ENCODE measurements at places on chromosomes 7 and 10.
A peak's percentile ranks its signal among the peaks of the same experiment; 100 is the strongest.

- DNase-seq = no peak
These were observed 77.5 kb upstream of the MEOX2 start for GRCh38 chr7:15764010-15764409.

- no peak for DNase-seq
These were observed 17.2 kb downstream of the SFR1 start for GRCh38 chr10:104139221-104139620.

GRCh38 chr7:111059833-111060232 is 31.1 kb upstream of the LRRN3 start:
- no peak for DNase-seq

DNA sequence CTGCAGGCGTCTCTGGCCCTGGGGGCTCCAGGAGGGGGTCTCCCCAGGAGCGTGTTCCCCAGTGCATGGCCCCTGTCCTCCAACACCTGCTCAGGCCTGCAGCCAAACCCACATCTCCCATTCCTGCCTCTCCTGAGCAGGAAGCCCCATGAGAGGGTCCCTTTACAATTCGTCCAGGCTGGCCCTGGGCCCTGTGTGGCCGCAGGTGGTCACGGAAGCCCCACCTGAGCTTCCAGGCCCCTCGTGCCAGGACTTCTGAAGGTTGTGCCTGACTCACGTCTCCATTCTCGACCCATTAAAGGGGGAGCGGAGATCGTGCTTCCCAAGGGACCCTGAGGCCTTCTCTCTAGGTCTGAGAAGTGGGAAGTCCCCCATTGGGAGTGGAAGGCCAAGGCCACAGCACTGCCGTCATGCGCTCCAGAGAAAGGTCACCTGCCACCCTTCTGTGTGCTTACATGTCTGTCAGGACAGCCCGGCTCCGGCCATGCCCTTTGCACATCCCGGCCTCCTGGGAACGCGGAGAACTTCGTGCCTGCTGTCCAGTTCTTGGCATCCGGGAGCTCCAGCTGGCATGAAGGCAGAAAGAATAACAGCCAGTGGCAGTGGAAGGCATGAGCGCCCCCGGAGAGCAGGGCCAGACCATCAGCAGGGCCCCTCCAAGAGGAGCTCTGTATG is 382.3 kb downstream of the DNAJB6 start:
- peak; percentile 50 for DNase-seq

GRCh38 chr7:5179756-5180155 is 10.3 kb upstream of the WIPI2 start:
- no peak for DNase-seq

DNA sequence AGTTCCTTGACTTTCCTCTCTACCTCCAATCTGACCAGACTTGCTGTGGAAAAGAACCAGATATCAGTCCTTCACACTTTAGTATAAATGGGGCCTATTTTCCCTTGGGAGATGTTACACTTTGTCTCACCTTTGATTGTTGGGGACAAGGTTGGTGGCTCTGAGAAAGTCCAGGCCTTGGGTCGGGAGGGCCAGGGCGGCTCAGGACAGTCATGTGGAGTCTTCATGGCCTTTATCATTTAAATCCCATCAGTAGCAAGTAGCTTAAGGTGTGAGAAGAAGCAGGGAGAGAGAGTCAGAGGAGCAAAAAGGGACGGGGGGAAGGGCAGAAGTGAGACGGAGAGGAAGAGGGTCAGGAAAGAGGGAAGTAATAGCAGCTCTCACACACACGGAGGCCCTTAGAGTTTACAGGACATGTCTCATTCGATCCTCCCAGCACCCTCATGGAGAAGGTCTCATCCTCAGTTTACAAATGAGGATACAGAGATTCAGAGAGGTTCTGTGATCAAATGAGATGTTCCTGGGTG is 40.5 kb downstream of the TBATA start:
- no peak for DNase-seq

- no peak for DNase-seq
These were observed 84.1 kb downstream of the SNX10 start for GRCh38 chr7:26375726-26376174.

GRCh38 chr10:85187047-85187446 is 858.7 kb downstream of the CCSER2 start:
- DNase-seq = no peak

DNA sequence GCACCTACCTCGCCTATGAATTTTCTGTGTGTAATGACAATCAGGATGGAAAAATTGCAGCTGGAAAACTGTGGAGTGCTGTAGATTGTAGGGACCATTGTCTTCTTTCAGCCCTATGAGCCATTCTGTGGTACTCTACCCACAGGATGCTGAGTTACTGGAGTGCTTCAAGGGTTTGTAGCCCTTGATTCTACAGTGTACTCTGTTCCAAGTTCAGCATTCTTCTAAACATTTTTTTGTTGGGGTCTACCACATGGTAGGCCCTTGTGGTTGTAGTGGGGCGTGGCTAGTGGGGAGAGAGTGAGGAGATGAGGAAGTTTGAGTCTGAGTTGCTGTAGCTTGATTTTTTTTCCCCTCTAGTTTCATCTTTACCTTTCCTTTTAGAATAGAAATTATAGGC is 33.5 kb downstream of the REEP3 start:
- no peak for DNase-seq

DNA sequence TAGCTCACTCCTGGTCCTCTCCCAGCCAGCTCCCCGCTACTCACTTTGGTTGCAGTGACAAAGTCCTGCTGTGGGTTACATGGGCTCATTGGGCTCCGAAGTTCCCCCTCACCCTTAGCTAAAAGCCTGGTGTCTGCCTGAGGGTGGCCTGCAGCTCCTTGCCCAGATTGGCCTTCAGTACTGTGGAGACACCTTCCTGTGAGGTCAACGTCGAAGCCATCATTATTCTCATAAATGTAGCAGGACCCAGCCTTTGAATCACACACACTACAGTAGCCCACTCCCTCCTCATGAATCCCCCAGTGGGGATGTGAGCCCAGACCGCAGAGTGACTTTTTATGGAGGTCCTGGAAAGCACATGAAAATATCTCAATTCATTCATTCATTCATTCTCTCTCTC is 10.5 kb downstream of the MBL2 start:
- DNase-seq = no peak

GRCh38 chr10:44619975-44620374 is 235.1 kb upstream of the CXCL12 start:
- DNase-seq = no peak

DNA sequence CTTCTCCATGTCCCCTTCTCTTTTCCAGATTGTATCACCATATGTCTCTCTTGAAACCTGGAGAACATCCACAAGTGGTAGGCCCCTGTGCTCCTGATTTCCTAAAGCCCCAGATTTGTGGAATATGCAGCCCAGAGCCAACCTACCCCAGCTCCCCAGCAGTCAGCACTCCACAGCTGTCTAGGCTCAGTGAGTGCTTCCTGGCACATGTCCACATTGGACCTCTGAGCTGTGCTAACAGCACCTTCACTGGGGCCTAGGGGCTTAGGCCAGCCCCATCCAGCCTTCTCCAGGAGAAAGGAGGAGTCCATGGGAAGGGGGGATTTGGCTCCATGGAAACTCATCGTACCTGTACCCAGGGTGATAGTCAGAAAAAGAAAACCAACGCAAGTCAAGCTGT is 192.7 kb downstream of the FGFR2 start:
- no peak for DNase-seq

DNA sequence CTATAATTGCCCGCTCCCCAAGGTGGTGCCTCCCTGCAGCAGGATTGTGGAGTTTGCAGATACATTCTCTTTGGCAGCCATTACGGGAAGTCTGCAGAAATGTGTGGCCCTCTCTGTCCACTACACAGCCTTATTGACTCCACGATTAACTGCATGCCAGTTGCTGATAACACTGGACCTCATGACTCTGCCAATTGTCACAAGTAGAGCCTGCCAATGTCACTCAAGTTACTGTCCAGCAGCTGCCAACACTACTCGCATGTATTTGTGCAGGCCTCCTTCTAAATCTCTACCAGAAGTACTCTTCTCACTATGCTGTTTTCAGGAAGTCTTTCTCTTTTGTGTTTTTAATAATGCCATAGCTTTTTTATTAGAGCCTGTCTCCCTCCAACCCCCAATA is 128.8 kb downstream of the PPP1R3A start:
- no peak for DNase-seq

GRCh38 chr7:68381731-68382130 is 1216.5 kb upstream of the AUTS2 start:
- DNase-seq = no peak

- no peak for DNase-seq
These were observed 294.4 kb upstream of the MKI67 start for GRCh38 chr10:128420623-128421022.

- no peak for DNase-seq
These were observed 16.9 kb upstream of the TSPAN33 start for GRCh38 chr7:129127601-129128000.

GRCh38 chr7:15399441-15399840 is 162.4 kb downstream of the AGMO start:
- DNase-seq = no peak

GRCh38 chr7:113175525-113176104 is 57.3 kb upstream of the SMIM30 start:
- DNase-seq = no peak

DNA sequence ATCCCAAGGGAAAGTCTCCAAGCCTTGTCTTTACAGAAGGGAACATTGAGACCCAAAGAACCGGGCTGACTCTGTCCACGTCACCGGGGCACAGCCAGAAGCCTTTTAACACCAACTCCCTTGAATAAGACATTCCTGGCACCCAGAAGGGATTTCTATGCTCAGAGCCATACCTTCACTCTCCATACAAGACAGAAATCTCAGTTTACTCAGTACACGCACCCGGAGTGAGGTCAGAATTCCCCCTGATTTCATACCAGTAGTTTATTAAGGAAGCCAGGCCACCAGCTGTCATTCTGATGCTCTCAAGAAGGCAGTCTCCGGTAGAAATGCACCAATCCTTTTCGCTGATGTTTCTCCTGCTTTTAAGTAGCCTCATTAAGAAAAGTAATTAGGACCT is 134.2 kb upstream of the KCNMA1 start:
- DNase-seq = no peak

- no peak for DNase-seq
These were observed 15.5 kb upstream of the SLC18A3 start for GRCh38 chr10:49594594-49594993.

DNA sequence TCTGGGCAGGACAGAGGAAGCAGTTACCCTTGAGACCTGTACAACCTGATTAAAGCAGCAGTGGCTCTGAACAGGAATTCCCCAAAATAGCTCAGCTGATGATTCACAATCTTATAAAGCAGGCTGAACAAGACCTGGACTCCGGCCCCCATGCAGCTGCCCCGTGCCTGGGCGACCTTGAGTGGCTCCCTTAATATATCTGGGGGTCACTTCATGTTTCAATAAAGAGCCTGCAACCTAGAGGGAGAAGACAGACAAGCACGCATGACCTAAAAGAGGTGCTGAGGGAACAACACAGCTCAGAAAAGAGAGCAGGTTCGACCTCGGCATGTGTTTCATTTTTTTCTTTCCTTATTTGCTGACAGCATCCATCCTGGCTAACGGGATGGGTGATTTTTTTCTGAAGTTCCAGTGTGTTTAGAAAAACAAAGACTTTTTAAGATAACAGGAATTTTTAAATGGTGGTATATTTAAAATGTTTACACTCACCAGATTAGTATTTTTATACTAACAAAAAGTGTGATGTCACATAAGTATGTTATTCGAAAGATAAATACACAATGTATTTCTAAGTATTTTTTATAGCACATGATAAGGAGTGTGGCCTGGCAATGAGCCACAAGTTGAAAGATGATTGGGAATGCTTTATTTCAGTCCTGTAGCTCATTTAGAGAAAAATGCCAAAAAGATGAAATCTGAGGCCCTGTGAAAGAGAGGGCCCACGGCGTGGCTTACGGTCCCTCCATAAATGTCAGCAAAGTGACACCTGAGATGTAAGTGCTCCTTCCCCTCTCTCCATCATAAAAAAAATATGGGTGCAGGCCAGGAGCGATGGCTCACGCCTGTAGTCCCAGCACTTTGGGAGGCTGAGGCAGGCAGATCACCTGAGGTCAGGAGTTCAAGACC is 161.3 kb downstream of the SLIT1 start:
- no peak for DNase-seq

GRCh38 chr10:100970914-100971811 is 1.9 kb downstream of the SEMA4G start:
- no peak for DNase-seq

GRCh38 chr10:3700531-3701076 is 84.4 kb downstream of the KLF6 start:
- DNase-seq = no peak

GRCh38 chr10:71080381-71081228 is 131.8 kb upstream of the UNC5B start:
- peak; percentile 51 for DNase-seq

GRCh38 chr7:70053421-70053820 is 455.1 kb downstream of the AUTS2 start:
- DNase-seq = no peak

GRCh38 chr7:139720705-139721231 is 57.0 kb downstream of the HIPK2 start:
- no peak for DNase-seq

- DNase-seq = peak; percentile 67
These were observed 818 bp upstream of the SUPV3L1 start for GRCh38 chr10:69179089-69179742.

GRCh38 chr7:66140924-66141323 is 26.3 kb downstream of the CRCP start:
- no peak for DNase-seq

- no peak for DNase-seq
These were observed 43.9 kb upstream of the KCND2 start for GRCh38 chr7:120229084-120229483.

DNA sequence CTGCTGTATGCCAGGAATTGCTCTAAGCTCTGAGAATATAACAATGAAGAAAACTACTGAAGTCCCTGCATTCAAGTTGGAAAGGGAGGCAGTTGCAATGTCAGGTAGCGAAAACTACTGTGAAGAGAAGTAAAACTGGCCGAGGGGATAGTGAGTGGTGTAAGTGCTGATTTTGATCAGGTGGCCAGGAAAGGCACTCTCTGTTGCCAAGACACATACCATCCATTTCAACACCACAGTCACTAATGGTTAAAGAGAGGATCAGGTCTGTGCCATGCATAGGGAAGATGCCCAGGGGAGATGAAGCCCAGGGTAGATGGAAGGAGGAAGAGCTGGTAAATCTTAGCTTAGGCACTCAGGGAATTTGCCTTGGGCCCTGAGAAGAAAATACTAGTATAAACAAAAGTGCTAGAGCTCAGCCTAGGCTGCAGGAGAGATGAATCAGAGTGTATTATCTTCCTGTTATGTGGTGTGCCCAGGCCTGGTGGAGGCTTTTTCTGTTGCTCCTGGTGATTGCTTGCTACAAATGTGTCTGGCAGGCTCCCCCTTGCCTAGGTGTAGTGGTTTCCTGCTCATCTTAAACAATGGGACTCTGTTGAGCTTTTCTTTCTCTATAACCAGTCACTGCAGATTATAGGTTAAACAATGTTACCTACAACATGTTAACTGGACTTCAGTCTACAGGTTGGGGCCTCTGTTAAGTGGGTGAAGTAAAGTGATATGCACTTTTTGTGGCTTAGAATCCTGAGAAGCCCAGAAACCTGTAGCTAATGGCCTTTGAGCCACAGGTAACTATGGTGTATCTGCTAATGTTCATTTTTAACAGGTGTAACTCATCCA is 125.5 kb downstream of the LRRC4 start:
- DNase-seq = no peak

- DNase-seq = no peak
These were observed 80.4 kb downstream of the HIP1 start for GRCh38 chr7:75658369-75658768.
